Chondrocyte (in vitro differentiated cells): ENCODE measurements at places on chromosomes 13 and 19.
A peak's percentile ranks its signal among the peaks of the same experiment; 100 is the strongest.

DNA sequence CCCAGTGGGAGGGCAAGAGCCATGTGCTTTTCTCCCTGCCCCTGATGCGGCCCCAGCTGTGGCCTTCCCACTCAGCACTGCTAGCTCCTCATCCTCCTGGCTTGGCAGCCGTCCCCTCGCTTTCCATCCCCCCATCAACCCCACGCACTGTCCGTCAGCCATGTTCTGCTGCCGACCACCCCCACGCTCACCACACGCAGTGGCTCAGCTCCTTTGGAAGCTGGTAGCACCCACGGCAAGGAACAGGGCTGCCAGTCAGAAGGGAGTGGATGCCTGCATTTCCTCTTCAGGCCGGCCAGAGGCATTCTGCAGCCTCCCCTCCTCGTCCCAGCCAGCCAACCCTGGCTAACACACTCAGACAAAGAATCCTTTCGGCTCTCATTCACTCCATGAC is 6.3 kb downstream of the CALM3 start:
- peak; percentile 68 for DNase-seq

- DNase-seq: no peak
These were observed 459.8 kb downstream of the FGF14 start for GRCh38 chr13:101942038-101942437.

DNA sequence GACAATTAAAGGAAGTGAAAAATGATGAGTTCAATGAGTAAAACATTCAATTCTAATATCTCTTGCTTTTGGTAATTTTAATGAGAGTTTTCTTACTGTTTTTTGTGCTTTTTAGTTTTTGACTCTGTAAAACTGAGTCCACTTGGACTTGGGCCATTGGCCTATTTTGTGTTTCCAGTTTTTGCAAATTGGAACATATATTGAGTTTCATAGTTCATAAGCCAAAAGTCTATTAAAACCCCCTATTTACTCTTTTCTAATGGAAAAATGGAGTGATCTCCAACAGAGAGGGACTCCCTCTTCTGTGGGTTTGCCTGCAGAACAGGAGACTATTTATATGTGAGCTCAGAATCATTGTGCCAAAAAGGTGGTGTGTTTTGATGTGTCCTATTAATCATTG is 219.7 kb upstream of the SPRY2 start:
- no peak for DNase-seq

GRCh38 chr19:410243-410781 is 1.4 kb upstream of the C2CD4C start:
- peak; percentile 80 for DNase-seq

- no peak for DNase-seq
These were observed 6.1 kb downstream of the FSD1 start for GRCh38 chr19:4310247-4311121.

GRCh38 chr19:1923319-1923718 is 17.7 kb upstream of the CSNK1G2 start:
- DNase-seq: no peak

DNA sequence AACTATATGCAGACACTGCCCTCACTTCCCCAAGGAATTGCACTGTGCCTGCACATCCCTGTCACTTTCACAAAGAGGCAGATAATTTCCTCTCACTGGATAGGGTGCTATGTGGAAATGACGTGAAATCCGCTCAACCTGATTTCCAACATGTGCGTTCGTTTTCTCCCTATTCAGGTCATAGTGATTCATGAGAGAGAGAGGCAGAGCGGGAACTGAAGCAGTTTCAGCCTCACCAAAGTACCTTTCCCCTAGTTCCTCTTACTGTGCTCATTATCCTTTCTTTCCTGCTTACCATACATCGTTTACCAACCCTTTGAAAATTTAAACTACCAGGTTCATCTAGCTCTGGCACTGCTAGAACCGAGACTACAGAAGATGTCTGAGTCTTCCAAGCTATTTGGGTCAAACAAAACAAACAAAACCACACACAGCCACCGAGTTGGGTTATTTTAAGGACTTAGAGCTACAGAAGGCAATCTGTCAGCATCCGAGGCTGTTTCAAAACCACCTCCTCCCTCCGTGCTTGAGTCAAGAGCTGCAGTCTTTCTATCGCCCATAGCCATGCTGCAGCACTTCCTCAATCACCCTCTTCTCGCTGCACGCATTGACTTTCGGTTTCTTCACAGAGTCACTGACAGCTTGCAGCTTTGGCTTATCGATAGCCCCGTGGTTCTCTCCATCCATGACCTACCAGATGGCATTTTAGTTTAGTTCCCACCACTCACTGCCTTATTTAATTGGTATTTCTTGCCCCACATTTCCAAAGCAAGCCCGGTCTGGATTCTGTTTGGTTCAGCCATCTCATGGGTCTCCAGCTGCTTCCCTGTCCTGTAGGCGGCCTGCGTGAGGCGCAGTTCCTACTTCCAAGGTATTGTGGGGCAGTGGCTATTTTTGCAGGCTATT is 1395.8 kb downstream of the EFNB2 start:
- no peak for DNase-seq

DNA sequence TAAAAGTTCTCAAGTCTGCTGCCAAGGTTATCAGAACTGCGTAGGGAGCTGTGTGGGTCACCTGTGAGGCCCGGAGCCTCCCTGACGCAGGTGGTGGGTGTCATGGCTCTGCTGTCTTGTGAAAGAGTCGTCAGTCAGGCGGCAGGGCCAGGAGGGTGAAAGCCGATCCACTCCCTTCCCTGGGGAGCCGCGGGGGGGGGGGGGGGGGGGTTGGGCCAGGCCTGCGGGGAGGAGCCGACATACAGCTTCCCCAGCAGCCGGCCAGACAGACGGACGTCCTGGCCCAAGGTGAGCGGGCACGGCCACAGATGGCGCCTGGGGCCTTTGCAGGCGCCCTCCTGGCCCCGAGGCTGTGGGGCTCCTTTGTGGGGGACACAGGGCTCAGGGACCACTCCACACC is 12.4 kb downstream of the SBNO2 start:
- no peak for DNase-seq

DNA sequence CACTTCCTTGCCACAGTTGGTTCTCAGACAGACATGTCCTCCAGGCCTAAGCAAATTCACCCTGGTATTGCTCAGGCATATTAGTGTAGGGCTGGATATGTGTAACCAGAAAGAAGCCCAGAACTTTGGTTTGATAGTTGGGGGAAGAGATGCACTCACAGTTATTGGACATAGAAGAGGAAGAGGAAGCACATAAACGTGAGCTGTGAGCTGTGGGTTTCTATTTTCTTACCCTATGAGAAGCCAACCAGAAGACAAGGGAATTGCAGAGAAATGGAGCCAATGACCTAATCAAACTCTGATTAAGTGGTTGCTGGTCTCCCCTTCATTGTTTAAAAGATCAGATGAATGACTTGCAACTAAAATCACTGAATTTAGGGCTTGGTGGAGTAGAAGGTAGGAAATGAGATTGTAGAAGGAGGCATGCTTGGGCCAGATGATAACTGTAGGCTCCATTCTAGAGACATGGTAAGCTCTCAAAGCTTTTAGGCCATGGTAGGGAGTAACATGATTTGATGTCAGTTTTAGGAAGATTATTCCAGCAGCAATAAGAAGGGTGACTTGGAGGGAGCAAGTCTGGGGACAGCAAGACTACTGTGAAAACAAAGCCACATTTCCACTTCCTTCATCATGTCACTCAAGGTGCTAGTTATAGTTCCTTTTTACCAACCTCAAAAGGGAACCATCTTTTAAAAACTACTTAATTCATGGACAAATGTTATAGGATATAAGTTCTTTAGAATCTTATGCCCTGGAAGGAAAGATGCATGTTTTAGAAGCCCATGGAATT is 24.1 kb upstream of the WDFY2 start:
- DNase-seq: no peak

GRCh38 chr19:28468701-28469459 is 744.1 kb downstream of the UQCRFS1 start:
- DNase-seq: no peak

GRCh38 chr13:112928972-112929782 is 39.8 kb upstream of the MCF2L start:
- no peak for DNase-seq

DNA sequence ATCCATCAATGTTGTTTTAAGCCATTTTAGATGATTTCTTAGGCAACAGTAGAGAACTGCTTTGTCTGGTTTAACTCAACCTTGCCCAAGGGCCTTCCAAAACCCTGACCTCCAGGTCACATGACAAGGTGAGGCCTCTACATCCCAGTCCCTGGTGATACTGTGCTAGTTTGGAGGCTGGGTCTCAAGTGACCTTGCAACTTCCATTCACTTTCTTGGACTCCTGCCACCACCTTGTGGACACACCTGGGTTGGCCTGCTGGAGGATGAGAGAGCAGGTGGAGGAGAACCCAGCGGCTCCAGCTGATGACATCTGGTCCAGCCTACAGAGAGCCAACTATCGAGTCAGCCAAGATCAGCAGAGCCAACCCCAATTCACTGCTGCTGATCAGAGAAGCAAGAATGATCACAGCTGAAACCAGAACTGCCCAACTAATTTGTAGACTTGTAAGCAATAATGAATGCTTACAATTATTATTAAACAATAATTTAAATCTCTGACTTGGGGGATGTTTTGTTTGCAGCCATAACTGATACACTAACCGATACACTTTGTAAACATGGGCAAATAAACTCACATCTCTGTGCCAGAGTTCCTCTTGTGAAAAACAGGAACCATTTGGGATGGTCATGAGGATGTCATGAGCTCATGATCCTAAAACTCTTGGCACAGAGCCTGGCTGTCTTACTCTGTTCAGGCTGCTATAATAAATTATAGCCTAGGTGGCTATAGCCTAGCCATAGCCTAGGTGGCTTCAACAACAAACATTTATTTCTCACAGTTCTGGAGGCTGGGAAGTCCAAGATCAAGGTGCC is 11.5 kb downstream of the FAM187B start:
- no peak for DNase-seq

DNA sequence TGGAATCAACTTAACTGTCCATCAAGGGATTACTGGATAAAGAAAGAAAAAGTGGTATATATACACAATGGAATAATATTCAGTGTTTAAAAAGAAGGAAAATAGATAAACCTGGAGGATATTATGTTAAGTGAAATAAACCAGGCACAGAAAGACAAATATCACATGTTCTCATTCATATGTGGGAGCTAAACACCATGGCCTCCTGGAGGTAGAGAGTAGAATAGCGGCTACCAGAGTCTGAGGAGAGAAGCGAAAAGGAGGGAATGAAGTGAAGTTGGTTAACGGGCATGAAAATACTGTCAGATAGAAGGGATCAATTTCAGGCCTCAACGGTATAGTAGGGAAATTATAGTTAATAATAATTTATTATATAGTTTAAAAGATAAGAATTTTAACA is 147.5 kb upstream of the OBI1 start:
- no peak for DNase-seq

- DNase-seq: no peak
These were observed 12.3 kb downstream of the RUBCNL start for GRCh38 chr13:46374710-46375109.

GRCh38 chr13:48784916-48785548 is 131.3 kb downstream of the CYSLTR2 start:
- no peak for DNase-seq

DNA sequence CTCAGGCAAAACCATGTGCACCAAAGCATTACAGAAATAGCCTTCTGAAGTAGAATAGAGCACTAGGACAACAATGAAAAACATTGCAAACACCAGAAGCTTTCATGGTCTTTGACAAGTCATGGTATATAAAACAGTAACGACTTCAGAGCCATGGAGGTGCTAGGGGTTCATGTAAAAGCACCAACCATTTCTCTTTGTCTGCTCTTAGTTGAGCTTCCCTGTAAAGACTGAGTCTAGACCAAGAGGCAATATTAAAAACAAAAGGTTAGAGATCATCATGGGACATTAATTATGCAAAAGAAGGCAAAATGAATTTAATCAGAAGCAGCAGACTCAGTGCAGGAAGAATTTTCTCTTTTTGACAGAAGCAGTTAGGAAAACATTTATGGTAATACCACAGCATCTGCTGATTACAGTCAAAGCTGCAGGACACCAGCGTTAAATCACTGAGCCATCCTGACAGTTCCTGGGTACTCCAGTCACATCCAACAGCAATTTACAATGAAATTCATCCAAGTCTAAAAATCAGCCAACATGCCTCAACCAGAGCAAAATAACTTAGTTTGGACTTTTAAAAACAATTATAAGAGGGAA is 476.8 kb downstream of the DIAPH3 start:
- DNase-seq: no peak

GRCh38 chr13:99342723-99343315 is 35.6 kb upstream of the GPR183 start:
- DNase-seq: no peak

GRCh38 chr13:109425821-109426689 is 360.3 kb downstream of the IRS2 start:
- no peak for DNase-seq

DNA sequence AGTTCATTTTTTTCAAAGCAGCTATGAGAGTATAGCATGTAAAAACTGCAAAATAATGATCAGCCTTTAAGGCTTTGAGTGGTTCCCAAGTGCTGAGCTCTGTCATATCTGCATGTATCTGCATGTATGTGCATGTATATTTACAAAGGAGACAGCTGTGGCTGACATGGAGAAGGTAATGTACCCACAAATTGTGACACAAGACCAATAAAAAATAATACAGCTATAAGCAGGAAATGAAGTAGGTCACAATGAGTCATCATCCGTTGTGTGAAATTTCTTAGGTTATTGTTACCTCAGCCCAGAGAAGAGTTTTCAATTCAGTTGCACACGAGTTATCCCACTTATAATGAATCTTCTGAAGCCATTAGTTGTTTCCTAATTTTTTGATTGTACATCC is 60.9 kb upstream of the MED4 start:
- no peak for DNase-seq

- DNase-seq: no peak
These were observed 15.4 kb upstream of the MATK start for GRCh38 chr19:3801412-3802096.

DNA sequence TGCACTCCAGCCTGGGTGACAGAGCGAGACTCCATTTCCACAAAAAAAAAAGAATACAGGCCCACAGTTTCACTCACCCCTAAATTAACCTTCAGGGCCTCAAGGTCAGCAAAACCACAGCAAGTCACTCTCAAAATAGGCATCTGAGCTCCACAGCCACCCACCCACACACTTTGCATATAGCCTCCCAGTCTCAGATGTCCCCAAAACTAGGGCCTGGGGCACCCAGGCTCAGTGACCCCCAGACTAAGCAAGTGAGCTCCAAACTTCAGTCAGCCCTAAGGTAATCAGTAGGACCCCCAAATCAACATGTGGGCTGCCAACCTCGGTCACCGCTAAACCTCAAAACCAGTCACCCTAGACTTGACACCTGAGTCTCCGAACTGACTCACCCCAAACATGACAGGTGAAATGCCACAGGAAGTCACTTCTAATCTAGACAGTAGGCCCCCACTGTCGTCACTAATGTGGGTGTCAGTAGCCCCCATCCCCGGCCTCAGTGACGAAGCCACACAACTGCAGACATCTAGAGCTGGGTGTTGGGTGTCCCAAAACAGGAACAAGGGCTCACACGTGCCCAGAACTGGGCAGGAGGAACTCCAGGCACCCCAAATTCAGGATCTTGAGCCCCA is 13.9 kb downstream of the RABAC1 start:
- no peak for DNase-seq

- no peak for DNase-seq
These were observed 65.8 kb upstream of the SLITRK6 start for GRCh38 chr13:85864963-85865530.
